ENCODE measurements at places on chromosomes 16 and 17.
A peak's percentile ranks its signal among the peaks of the same experiment; 100 is the strongest.

DNA sequence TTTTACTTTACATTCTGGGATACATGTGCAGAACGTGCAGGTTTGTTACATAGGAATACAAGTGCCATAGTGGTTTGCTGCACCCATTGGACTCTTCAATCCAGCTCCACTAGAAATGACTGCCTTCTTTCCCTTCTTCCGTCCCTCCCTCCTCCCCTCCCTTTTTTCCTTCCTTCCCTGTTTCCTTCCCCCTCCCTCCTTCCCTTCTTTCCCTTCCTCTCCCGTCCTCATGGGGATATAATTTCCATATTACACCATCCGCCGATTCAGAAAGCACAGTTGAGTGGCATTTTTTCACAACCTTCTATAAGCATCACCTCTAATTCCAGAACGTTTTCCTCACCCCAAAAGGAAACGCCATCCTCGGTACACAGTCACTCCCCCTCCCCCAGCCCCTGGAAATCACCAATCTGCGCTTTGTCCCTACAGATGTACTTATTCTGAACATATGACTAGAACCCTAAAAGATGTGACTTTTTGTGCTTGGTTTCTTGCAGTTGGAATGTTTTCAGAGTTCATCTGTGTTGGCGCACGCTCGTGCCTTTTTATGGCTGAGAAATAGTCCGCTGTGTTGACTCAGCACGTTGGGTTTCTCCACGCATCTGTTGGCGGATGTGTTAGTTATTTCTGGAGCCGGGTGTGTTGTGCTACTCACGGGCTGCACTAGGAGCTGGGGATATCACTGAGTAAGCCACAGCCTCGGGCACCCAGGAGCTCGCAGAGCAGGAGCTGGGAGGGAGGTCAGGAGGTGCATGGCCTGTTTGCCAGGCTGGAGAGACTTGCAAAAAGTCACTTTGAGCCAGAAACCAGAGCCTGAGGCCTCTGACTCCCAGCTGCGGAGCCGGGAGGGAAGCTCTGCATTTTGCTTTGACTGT lies 336.4 kb downstream of the SEC14L1 start:
- DNase-seq: no peak

GRCh38 chr17:1629504-1630310 lies 1.1 kb upstream of the SLC43A2 start:
- peak; percentile 62 for DNase-seq

DNA sequence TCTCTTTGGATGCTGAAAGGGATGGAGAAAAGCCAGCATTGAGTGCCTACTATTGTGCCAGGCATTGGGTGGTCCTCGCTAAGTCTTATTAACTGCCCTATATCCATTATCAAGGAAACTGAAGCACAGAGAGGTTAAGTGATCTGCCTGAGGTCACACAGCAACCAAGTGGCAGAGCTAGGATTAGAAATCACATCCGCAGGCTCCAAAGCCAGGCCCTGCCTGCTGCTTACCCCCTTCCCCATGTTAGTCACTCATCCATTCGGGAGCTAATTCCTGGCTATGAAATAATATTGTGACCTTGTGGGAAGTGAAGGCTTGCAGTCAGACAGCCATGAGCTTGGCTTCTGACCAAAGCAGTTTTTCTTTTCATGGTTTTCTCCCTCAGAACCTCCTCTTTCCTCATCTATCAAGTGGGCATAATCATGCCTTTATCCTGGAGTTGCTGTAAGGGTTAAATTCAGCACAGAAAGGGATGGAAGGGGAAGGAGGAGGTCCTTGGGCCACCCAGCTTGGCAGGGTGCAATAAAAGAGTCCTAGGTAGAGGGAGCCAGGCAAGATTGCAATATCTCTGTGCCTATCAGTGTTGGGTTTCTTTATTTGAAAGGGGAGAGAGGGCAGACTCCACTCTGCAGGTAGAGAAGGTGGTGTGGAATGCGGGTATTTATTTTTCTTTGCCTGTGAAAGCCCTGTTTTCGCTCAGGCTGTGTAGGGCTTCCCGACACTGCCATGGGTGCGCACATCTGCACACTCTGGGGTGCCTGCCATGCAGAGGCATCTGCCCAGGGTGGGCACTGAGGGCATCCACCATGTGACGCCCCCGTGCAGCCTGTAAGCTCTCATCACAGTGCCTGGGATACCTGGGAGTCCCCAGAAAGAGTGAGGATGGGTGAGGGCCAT lies 11.3 kb downstream of the RAI1 start:
- no peak for DNase-seq

GRCh38 chr17:40063901-40064531 lies 1.3 kb downstream of the THRA start:
- no peak for DNase-seq

DNA sequence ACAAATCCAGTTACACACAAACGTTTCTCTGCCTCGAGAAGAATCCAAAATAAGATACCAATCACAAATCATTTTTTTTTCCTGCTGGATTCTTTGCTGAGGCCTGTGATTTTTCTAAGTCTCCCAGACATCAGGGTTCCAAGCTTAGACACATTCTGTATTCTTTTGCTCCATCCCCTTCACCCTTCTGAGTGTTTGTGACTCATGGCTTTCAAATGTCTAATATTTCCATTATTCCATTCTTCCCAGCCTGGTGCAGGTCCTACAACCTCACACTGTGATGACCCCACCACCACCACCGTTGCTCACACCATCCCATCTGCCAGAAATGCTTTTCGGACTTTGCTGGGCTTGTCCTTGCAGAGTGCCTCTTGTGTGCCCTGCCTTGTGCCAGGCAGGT lies 480.1 kb downstream of the SOX9 start:
- no peak for DNase-seq

- DNase-seq: no peak
Measured at GRCh38 chr16:24074574-24074973, 181.6 kb upstream of the CACNG3 start.

DNA sequence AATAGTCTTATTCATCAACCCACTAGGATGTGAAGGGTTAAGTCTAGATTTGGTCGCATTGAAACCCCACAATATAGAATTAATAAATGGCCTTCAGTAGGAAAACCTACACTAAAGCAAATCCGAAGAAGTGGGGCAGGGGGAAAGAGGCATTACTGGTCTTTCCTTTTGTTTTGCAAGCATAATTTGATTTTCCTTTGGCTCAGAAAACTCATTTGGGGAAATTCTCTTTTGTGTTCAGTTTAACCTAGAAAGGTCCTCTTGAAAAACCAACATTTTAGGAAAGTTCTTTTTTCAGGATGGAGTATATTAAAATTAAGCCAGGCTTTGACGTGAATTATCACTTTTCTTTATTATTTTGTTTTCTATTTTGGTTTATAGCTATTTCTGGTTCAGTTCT lies 31.7 kb downstream of the ERCC4 start:
- DNase-seq: no peak

DNA sequence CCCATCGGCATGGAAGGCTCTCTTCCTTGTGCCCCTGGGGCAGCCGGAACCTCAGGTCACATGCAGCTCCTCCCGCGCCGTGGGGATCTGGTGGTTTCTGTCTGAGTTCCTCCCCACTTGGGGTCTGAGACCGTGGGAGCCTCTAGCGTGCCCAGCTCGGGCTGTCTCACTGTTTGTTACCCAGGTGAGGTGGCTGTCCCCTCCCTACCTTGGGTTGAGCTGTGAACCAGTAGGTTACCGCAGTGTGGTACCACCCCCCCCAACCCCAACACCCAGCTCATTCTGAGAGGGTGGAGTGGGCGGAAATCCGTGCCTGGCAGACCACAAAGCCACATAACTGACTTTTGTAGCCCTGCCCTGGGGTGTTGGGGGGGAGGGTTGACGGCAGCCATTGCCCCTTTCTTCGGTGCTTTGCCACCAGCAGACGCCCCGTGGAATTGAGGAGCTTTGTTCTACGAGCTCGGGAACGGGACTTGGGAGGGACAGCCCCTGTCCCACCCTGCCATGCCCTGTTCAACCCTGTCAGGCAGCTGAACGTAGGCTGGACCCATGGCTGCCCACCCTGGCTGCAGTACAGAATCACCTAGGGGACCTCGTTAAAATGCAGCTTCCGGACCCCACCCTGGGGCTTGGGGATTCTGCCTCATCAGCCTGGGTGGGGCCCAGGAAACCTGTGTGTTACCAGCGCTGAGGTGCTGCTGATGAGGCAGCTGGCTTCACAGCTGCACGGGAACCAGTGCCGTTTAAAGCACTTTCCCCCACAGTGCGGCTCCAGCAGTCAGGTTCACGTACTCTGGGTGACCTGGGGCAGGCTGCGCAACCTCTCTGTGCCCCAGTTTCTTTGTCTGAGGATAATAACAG lies 18.5 kb downstream of the RAP1GAP2 start:
- peak; percentile 94 for DNase-seq

DNA sequence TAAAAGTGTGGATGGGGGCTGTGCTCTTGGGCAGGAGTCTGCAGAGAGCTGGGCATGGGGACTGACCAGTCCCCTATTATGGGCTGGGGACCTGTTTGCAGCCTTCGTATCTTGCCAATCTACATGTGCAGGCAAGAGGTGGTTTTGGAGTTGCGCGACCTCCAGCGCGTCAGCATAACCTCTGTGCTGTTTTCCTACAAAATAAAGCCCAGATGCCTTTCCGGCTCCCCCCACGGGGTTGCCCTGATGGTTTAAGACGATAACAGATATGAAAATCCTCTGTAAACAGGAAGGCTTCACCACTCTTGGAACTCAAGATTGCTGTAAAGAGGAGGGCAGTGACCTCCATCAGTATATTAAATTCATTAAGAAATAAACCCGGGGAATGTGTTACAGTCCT lies 16.5 kb upstream of the SPPL2C start:
- no peak for DNase-seq

DNA sequence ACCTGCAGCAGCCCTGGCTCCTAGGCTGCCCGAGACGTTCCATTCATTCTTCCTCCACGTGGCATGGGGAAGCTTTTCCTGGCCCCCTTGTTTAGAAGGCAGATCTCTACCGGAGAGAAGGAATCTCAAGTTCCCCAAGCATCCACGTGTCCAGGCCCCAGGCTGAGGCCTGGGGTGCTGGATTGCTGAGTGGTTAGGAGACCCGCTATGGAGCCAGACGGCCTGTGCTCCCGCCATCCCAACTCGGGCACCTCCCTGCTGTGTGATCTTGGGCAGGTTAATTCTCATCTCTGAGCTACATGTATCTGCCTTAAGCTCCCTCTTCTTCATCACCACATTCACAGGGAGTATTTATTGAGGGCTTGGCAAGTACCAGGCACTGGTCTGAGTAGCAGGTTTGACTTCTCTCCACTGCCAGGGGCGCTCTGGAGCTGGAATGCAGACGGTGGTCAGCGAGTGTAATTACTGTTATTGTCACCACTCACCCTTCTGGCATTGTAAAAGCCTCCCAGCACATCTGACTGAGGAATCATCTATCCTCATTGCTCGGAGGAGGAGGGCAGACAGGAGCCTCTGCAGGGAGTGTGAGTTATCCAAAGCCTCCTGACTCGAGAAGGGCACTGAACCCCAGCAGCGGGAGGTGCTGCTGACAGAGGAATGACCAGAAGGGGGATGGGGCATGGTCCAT lies 1.1 kb upstream of the ADGRG1 start:
- DNase-seq: no peak

DNA sequence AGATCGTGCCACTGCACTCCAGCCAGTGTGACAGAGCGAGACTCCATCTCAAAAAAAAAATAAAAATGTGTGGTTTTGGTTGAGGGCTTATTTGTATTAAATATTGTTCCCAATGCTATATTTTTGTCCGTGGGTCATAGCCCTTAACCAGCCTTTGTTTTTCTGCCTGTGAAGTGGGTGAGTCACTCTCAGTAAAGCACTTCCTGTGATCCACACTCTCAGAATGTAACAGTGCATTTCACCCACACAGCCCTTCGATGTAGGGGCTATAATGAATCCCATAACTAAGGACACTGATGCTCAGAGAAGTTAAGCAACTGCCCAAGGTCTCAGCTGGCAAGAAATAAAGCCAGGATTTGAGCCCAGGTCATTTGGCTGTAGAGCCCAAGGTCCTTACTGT lies 34.7 kb upstream of the POLR3E start:
- DNase-seq: no peak

GRCh38 chr16:21134053-21134452 lies 16.6 kb downstream of the DNAH3 start:
- no peak for DNase-seq

DNA sequence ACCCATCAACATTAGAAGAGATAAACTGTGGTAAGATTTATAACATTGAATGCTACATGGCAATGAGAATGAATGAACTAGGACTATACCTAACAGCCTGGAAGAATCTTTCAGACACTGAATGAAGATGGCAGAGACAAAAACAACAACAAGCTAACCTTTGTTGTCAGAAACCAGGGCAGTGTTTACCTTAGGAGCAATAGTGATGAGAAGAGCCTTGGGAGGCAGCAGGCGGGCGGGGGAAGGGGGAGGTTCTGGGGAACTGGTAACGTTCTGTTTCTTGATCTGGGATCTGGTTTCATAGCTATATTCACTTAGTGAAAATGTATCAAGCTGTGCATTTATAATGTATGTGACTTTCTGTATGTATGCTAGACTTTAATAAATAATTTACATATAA lies 139.0 kb upstream of the TNRC6C start:
- no peak for DNase-seq

DNA sequence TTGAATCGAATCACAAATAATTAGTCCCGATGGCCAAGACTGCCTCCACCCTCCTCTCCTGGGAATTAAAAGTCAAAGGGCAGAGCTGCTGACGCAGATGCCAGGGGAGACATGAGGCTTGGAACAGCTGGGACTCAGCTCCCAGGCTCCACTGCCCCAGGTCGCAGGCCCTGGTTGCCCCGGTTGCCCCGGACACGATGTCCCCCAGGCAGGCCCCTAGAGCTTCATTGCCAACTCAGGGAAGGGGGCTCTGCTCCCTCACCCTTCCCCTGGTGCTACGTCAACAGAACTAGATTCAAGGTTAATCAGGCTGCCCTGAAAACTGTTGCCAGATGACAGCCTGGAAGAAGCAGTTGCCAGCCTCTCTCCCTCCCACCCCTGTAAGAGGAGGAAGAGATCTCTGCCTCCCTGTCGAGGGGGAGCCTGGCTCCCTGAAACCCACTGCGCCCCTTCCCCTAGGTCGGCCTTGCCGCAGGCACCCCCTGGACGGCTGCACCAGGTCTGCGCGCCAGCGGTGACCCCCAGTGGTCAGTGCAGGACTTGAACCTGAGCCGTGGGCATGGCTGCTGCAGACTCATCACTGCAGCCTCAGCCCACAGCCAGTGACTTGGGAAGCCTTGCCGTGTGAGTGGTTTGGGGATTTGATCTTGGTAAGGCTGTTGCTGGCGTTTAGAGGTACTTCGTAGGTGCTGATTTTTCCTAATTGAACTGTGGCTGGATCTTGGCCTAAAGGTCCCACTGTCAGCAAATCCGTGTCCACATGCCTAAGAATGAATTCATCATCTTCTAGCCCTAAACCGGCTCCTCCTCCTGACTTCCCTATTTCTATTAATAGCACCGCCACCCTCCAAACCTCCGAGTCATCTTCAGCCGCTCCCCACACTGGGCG lies 84.1 kb upstream of the TOB1 start:
- peak; percentile 42 for DNase-seq

GRCh38 chr16:79642652-79643051 lies 42.1 kb upstream of the MAF start:
- DNase-seq: no peak

DNA sequence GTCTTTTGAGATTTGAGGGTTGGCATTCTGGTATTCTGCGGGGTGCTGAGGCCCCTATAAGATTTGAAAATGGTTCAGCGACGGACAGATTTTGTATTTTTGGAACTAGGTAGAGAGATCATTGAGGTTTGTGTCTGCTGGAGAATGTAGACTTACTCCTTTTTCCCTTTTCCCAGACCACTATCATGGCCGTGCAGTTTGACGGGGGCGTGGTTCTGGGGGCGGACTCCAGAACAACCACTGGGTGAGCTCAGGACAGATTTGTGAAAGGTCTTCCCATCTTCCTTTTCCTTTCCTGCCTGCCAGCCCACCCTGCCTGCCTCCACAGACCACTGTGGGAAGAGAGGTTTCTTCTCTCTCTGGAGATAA lies 572 bp downstream of the PSMB6 start:
- no peak for DNase-seq
